ENCODE measurements at places on chromosomes 4 and X.
A peak's percentile ranks its signal among the peaks of the same experiment; 100 is the strongest.

DNA sequence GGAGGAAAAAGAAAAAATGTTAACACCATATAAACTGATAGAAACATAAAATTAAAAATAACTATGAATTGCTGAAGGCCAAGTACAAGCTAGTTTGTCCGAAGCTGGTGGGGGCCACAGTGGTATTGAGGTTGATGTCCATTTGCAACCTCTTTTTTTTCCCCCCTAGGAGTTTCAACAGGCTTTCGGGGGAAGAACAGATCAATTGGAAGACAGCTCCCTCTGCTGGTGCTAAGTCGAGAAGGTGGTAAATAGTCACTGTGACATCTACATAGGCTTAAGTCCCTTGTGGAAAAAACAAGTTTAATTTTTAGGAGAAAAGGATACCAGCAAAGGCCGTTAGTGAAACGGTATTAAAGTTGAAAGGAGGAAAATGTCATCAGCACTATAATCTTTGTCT is 115.7 kb upstream of the ZXDA start:
- DNase-seq, result peak; percentile 28

DNA sequence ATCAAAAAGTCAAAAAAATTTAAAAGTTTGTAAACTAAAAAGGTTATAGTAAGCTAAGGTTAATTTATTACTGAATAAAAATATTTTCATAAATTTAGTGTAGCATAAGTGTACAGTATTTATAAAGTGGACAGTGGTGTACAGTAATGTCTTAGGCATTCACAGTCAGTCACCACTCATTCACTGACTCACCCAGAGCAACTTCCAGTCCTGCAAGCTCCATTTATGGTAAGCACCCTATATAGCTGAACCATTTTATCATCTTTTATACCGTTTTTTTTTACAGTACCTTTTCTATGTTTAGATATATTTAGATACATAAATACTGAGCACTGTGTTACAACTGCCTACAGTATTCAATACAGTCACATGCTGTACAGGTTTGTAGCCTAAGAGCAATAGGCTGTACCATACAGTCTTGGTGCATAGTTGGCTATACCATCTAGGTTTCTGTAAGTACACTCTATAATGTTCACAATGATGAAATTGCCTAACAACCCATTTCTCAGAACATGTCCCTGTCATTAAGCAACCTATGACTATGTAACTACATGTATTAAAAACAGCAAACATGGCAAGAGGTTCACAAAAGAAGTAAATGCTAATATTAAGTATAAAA is 18.6 kb downstream of the ACSL4 start:
- no peak for DNase-seq

DNA sequence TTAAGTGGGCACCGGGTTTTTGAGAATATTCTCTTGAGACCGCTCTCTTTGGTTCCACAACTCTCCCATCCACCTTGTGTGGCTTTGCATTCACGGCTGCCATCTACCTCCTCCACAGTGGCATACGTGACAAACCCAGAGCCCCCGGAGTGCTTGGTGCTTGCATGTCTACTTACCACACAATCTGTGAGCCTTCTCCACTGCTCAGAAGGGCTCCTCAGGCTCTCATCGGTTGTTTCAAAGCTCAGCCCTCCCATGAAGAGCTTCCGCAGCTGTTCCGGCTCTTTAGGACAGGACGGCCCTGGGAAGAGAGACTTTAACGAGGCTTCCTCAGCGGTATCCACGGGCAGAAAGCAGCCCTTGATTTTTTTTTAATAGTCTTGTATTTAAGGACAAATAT is 167.6 kb upstream of the ANK2 start:
- DNase-seq, result peak; percentile 31

DNA sequence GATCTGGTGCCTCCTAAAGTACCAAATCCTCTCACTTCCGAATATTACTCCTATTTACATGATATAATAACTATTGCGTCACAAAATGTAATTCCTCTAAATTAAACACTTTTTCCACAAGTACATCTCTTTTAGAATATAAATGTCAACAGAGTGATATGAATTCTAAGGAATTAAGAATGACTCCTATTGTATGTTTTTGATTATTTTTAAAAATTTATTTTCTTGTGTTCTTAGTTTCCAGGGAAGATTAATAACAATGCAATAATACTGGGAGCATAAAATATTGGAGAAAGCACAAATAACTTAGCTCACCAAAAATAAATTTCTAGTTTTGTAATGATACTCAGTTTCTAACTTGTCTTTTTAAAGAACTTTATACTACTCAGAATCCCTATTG is 184.9 kb downstream of the PCDH18 start:
- no peak for DNase-seq

DNA sequence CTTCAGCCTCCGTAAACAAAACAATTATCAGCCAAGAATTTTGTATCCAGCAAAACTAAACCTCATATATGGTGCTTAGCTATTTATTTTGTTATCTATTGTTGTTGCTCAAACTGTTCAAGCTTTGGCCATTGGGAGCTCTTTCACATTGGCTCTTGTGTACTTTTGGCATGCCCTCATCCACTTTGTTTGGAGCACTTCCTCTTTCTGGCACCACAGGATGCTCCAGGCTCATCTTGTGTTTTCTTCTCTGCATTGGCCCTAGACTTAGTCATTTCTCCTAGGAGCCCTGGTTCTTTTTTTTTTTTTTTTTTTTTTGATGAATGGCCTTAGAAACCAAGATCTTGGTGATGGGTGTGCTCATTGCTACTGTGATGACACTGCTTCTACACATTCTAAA is 74.5 kb downstream of the DIPK2B start:
- no peak for DNase-seq

GRCh38 chr4:140679576-140679975 is 76.6 kb downstream of the TBC1D9 start:
- no peak for DNase-seq

GRCh38 chrX:1521459-1521956 is 15.5 kb downstream of the P2RY8 start:
- peak; percentile 76 for DNase-seq

GRCh38 chrX:113743069-113743468 is 840.8 kb upstream of the HTR2C start:
- DNase-seq, result no peak

DNA sequence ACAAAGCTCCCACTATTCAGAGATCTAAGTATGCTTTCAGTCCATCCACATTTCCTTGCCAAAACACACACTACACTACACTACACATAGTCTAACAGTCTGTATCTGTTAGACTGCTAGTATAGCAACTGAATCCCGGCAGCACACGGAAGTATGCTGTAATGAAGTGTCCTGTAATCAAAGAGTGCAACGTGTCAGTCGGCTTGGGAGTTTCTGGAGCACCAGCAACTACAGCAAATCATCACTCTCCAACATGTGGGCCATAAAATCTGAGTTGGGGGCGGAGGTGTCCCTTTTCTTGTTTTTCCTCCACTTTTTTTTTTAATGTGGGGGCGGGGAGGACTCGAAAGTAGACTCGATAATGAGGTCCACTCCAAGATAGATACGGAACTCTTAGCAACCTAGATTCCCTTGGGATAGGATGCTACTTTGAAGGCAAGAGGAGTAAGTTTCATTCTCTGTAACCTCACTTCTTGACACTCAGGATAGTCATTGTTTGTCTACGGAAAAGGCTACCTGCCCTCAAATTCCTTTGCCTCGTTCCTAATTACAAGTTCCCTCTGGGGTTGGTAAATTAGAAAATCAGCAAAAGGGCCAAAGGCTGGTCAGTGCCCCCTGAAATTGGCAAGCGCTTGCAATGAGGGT is 722 bp downstream of the SLC10A7 start:
- DNase-seq, result peak; percentile 7

GRCh38 chr4:88295656-88296055 is 11.3 kb upstream of the PPM1K start:
- no peak for DNase-seq

- DNase-seq, result no peak
Observed at GRCh38 chr4:71052034-71052433, 58.6 kb downstream of the DCK start.

- no peak for DNase-seq
Observed at GRCh38 chr4:3523628-3524221, 8.5 kb downstream of the LRPAP1 start.

- no peak for DNase-seq
Observed at GRCh38 chrX:25004040-25004439, 11.7 kb downstream of the ARX start.

GRCh38 chr4:87236861-87237260 is 16.4 kb upstream of the KLHL8 start:
- no peak for DNase-seq

DNA sequence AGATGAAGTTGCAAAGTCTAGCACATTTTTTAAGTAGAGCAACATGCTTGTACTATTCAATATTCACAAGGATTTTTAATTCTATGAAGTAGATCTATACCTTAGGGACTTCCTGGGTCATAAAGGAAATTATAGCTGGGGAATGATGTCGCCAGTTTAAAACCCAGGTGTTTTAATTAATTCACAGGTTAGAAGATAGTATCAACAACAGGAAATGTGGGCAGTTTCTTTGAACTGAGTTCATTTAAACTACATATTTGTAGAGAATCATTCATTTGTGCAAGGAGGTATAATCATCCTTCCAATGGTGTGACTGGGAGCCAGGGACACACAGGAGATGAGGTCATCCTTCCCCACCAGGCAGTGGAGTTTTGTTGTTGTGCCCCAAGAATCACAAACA is 181.3 kb upstream of the KLF3 start:
- no peak for DNase-seq

GRCh38 chr4:142383800-142384470 is 462.2 kb downstream of the INPP4B start:
- no peak for DNase-seq

- DNase-seq, result no peak
Observed at GRCh38 chrX:48591255-48591791, 6.0 kb upstream of the WDR13 start.
